RKO (cell line): ENCODE measurements at places on chromosomes 4 and X.

DNA sequence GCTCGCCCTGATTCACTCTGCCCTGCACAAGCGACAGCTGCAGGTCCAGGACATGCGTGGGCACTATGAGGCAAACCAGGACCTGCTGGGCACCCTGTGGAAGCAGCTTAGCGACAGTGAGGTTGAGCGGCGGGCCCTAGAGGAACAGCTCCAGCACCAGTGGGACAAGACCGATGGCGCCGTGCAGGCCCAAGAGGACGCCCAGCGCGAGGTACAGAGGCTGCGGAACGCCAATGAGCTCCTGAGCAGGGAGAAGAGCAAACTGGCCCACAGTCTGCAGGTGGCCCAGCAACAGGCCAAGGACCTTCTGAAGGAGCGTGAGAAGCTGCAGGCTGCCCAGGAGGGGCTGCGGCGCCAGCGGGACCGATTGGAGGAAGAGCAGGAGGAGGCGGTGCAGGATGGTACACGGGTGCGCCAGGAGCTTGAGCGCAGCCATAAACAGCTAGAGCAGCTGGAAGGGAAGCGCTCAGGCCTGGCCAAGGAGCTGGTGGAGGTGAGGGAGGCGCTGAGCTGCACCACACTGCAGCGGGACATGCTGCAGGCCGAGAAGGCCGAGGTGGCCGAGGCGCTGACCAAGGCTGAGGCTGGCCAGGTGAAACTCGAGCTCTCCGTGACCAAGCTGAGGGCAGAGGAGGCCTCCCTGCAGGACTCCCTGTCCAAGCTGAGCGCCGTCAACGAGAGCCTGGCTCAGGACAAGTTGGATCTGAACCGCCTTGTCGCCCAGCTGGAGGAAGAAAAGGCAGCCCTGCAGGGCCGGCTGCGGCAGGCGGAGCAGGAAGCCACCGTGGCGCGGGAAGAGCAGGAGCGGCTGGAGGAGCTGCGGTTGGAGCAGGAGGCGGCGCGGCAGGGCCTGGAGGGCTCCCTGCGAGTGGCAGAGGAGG is 12.8 kb downstream of the SMIM10L2A start:
- DNase-seq, result no peak

DNA sequence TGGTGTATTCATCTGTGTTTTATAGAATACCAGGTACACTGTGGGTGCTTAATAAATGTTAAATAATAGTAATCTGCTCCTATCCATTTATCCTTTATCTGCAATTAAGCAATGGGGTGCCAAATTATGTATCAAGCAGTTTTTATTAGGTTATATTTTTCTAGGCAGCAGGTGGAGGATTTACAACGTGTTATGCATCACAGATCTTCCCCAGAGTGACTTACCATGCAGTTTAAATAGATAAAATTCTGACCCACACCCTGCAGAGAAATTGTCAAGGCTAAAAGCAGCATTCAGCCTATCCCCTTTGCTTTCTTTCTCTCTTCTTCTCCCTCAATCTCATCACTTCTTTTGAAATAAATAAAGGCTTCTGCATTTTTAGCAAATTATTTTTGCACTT is 306.4 kb downstream of the CXXC4 start:
- DNase-seq, result no peak

DNA sequence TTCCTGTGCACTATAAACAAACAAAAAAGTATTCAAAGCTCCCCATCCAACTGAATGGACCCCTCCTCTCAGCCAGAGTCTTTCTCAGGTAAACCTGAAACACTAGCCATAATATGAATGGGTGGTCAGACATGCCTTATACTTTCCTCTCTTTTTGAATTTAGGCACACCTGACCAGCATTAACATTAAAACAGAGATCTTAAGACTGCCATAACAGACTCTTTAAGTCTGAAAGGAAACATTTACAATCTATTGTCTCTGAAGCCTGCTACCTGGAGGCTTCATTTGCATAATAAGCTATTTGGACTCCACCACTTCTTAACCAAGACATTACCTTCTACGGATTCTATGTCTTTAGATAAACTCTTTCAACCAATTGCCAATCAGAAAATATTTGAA is 56.9 kb upstream of the SPIN4 start:
- DNase-seq, result no peak

DNA sequence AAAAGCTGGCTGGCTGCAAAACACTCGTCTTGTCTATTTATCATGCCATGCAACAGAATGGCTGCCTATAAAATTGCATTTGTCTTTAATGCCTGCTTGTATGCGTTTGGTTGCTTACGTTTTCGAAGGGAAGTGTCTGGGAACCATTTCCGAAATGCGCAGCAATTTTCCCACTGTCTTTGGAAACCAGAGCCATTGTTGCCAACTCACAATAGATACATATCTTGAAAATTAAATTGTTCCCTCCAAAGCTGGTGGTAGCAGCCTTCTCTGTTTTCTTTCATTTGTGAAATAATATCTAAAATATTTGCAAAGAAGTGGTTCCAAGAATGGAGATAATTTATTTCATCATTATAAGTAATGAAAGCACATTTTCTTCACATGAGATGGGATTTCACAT is 53.4 kb downstream of the MAMLD1 start:
- no peak for DNase-seq

GRCh38 chr4:21012851-21013331 is 312.6 kb downstream of the PACRGL start:
- no peak for DNase-seq

GRCh38 chr4:127555106-127555505 is 77.7 kb upstream of the INTU start:
- DNase-seq, result no peak

GRCh38 chrX:39678914-39679313 is 418.8 kb downstream of the BCOR start:
- no peak for DNase-seq

GRCh38 chrX:22063284-22063683 is 31.2 kb downstream of the PHEX start:
- no peak for DNase-seq

DNA sequence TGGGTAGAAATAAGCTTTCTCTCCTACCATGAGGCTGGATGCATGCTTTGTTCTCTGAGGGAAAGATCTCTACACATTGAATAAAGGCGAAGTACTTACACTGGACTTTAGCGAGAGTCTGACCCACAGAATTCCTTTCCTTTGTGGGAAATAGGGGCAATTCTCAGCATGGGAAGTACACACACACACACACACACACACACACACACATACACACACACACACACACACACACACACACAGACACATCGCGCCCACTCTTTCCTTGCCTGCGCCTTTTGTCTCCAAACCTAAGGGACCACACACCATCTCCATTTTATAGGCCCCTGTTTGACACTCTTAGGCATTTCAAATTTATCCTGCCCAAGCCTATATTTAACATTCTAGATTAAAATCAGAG is 83.8 kb downstream of the LUZP4 start:
- DNase-seq, result no peak

DNA sequence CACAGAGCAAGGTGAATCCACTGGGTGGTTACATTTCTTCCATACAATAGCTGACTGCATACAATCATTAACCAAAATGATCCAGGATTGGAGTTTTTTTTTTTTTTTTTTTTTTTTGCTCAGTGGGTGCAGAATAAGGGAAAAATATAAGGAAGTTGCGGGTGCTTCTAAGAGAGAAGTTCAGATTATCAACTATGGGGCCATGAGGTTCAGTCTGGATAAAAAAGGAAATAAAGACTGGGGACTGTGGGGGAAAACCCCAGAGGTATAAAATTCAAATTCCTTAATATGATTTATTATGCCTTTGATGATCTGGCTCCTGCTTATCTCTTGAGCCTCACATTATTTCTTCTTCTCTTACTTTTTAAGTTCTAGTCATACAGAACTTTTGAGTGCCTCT is 5.9 kb upstream of the EIF1AX start:
- DNase-seq, result no peak

DNA sequence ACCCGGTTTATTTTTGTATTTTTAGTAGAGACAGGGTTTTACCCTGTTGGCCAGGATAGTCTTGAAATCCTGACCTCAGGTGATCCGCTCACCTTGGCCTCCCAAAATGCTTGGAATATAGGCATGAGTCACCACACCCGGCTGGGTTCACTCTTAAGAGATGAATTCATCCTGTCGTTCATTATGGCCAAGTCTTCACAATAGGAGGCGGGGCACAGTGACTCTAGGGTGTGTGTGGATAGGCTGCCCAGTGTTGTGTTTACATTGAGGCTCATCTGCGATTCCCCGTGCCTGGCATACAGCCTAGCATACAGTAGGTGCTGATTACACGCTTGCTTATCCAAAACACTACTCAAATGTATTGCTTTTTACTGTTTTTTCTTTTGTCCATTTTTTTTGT is 41.3 kb upstream of the IGFBP7 start:
- DNase-seq, result no peak

- DNase-seq, result no peak
Observed at GRCh38 chrX:153829549-153829798, 870 bp downstream of the PDZD4 start.

DNA sequence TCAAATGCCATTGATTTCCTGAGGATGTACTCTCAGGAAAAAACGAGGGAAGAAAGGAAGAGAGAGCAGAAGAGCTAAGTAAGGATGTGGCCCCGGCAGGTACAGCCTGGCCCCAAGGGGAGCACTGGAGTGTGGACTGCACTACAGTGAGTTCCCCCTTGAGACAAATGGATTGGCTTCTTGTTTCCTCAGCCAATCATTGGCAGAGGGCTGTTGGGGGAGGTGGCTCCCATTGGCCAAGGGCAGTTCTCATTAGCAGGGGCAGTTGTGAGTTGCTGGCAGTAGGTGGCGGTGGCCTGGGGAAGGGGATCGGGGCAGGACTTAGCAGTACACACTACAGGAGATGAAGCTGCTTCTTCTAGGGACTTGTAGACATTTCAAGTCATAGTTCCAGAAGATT is 24.1 kb upstream of the OCIAD2 start:
- DNase-seq, result no peak

- peak; percentile 68 for DNase-seq
Observed at GRCh38 chrX:3820167-3820566, 106.7 kb upstream of the PRKX start.

- DNase-seq, result no peak
Observed at GRCh38 chrX:33178690-33179089, 32.7 kb downstream of the DMD start.

GRCh38 chr4:182231080-182231479 is 12.1 kb upstream of the TENM3 start:
- no peak for DNase-seq

DNA sequence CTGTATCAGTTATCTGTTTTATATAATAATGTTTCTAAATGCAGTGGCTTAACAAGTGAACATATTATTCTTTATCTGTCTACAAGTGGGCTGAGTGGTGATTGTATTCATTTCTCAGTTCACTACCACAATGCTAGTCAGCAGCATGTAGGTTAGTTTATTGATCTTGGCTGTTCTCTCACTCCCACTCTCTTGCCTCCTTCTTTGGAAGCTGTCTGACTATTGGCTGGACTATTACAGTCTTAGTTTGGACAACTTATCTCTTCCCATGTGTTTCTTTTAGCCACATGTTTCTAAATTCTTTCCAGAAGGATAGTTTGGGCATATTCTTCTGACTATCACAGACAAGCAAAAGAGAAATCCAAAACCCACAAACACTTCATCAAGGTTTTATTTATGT is 459.5 kb upstream of the AGA start:
- DNase-seq, result no peak
